ENCODE measurements at places on chromosomes 1 and 21. TPM values are rescaled to one million over a fixed set of nuclear protein-coding genes. Genes with fewer than 3 reads are reported as not detected.

CD84 gene
- total RNA-seq, result 10.1 TPM

AMY1A gene
- 0.05 TPM for total RNA-seq

KCNJ15 gene
- 1.1 TPM for total RNA-seq

PRKCZ gene
- total RNA-seq, result 7.6 TPM

FCRL2 gene
- 0.33 TPM for total RNA-seq

HAO2 gene
- 5.8 TPM for total RNA-seq

ANGPTL3 gene
- not detected for total RNA-seq

GIPC2 gene
- 0.28 TPM for total RNA-seq

OR2T33 gene
- not detected for total RNA-seq

WLS gene
- 9.9 TPM for total RNA-seq

SYNC gene
- total RNA-seq, result 0.66 TPM

KCNJ6 gene
- total RNA-seq, result under 0.01 TPM

C1orf210 gene
- total RNA-seq, result 0.66 TPM

GPA33 gene
- 2.3 TPM for total RNA-seq

SHISA4 gene
- 0.57 TPM for total RNA-seq

IQGAP3 gene
- total RNA-seq, result 2.5 TPM

C1orf226 gene
- total RNA-seq, result 0.14 TPM

LIPI gene
- total RNA-seq, result not detected

KLHL21 gene
- total RNA-seq, result 8.0 TPM

HEYL gene
- total RNA-seq, result 0.42 TPM

ERG gene
- 3.9 TPM for total RNA-seq

NR0B2 gene
- 0.19 TPM for total RNA-seq

RPS6KC1 gene
- 8.8 TPM for total RNA-seq

FCMR gene
- 38.9 TPM for total RNA-seq

C1orf115 gene
- total RNA-seq, result 3.5 TPM

TTC3 gene
- total RNA-seq, result 80.2 TPM

FAM72C gene
- 3.8 TPM for total RNA-seq

Measured in thymus (tissue), 14 donors.